ENCODE measurements at places on chromosomes 5 and 9.

DNA sequence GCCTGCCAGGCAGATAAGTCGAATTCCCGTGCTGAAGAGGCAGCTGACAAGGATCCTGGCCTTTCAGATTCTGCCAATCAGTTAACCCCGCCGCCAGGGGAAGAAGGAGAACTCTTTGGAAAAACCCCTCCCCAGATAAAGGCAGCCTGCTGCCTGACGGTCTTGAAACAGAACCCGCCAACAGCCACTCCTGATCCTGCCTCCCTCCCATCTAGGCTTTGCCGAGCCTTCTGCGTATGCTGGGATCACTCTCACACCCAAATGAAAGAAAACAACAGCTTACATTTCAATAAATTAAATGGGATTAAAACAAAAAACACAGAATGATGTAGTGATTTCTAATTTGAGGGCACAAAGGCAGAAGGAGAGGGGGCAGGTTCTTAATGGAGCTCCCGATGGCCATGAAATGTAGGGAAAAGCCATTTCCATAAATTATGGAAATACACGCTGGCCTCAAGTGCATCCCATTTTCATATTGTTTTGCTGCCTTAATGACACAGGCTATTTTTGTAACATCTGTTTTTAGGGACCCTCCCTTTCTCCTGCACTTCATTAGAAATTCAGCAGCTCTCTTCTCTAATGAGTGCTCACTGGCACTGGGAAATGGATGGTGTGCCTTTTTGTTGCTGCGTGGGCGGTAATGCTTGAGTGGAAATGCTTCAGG, 319.1 kb downstream of the MED10 start:
- no peak for DNase-seq

- no peak for DNase-seq
Measured at GRCh38 chr9:69157751-69158466, 16.2 kb upstream of the TJP2 start.

- DNase-seq: no peak
Measured at GRCh38 chr9:16928179-16928945, 57.9 kb upstream of the BNC2 start.

- DNase-seq: no peak
Measured at GRCh38 chr5:105392710-105393149, 1830.1 kb upstream of the NUDT12 start.

- DNase-seq: no peak
Measured at GRCh38 chr5:117475919-117476318, 901.3 kb upstream of the SEMA6A start.

DNA sequence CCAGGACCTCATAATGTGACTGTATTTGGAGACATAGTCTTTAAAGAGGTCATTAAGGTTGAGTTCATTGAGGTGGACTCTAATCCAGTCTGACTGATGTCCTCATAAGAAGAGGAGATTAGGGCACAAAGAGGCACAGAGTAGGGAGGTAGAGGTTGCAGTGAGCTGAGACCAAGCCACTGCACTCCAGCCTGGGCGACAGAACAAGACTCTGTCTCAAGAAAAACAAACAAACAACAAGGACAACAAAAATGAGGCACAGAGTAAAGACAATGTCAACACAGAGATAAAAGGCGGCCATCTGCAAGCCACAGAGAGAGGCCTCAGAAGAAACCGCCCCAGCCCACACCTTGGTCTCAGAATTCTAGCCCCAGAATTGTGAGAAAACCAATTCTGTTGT, 17.0 kb upstream of the TDRD7 start:
- no peak for DNase-seq

DNA sequence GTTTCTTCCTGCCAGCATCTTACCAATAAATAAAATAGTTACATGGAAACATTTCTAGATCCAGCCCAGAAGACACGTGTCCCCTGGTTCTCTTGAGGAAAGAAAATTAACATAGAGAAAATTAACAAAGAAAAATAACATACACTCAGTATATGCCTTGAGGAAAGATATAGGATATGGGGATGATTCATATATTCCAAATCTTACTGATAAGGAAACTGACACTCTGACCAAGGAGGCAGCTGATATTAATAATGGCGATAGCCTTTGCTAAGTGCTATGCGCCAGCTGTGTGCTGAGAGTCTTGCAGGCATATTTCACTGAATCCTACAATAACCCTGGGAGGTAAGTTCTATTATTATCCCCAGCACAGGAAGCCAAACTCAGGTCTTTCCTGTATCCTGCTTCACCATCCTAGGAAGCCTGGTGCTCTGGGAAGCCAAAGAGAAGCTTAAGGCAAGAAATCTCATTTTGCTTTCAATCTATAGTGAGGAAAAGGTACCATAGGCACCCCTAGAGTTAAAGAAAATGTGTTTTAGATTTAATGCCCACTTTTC, 302.7 kb upstream of the NREP start:
- no peak for DNase-seq
